IPS DF 19.7 (cell line): ENCODE measurements at places on chromosomes 1 and 21.

DNA sequence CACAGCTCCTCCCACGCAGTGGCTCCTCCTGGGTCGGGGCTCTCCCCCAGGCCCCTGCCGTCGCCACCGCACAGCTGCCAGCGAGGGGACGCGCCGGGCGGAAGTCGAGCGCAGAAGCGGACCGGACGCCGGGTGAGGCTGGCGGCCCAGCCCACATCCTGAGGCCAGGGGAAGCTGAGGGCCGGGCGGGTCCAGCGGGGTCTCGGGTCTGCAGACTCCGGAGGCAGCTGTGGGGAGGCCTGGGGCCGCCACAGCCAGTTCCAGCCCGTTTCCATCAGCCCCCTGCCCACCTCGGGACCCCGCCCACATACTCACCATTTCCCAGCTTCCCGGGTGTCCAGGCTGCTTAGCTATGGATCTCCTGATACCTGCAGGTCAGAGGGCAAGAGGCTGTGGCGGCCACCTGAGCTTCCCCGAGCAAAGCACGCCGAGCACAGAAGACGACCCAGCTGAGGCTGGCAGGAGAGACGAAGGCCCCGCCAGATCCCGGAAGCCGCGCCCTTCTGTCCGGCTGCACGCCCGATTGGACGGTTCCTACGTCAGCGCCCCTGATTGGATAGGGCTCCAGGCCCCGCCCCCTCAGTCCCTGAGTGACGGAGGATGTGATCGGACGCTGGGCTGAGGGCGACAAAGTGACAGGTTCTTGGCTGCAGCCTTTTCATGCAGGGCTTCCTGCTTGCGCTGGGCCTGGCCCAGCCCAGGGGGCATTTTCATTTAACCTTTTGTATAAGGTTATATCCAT, 38.7 kb upstream of the ZNF124 start:
- peak; percentile 70 for DNase-seq

GRCh38 chr1:13956393-13956792, 256.4 kb downstream of the PRDM2 start:
- no peak for DNase-seq

DNA sequence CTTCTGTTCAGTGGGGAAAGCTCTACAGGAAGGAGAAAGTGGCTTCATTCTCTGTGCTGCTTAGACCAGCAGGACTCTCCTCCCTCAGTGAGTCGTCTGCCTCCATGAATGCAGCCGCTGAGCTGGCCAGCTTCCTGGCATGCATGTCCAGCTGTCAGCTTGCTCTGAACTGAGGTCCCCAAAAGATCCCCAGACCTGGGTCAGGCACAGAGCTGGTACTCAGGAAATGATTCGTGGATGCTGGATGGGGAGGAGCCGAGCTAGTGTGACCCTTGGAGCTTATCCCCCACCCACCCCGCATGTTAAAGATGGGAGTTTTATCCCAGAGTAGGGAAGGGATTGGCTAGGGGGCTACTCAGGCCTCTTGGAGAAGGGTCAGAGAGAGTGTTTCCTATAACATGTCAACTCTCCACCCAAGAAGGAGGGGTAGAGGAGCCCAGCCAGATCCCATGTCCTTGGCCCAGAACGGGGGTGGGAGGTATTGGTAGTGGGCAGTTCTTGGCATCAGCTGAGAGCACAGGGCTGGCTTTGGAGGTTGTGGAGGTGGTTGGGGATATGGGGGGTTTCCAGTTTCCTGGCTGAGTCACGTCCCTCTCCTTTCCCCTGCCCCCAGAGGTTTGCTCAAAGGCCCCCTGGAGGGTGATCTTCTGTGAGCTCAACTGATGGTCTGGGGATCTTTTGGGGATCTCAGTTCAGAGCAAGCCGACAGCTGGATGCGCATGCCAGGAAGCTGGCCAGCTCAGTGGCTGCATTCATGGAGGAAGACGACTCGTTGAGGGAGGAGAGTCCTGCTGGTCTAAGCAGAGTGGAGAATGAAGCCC, 110.1 kb downstream of the FOXD2 start:
- no peak for DNase-seq

GRCh38 chr21:15138490-15138889, 73.7 kb upstream of the NRIP1 start:
- no peak for DNase-seq

DNA sequence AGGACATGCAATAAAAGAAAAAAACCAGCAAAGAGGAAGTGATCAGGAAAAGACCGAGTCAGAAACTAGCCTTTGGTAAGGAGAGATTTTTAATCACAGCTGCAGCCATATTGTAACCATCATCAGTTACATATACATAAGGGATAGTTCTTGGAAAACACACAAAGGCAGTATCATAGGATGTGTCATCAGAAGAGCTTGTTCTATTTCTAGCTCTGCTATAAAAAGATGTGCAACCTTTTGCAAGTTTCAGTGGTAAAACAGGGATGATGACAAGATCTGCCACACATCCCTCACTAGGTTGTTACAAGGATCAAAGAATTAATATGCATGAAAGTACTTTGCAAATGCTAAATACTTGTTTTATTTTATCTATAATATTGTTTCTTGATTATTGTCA, 342.0 kb downstream of the VAV3 start:
- no peak for DNase-seq

DNA sequence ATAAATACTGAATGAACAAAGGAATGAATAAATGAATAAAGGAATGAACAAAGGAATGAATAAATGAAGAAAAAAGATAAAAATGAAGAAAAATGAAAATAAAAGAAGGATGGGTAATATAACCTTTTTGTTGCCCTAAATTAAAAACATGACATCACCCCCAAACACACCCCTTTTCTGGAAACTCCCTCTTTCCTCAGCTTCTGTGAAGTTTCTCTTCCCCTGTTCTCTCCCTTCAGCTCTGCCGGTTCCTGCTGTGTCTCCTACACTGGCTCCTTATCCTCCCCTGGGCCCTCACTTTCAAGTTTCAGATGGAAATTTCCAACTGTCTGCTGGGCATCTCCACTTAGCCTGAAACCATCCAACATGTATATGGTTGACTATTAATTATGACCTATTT, 37.9 kb downstream of the RAB3B start:
- no peak for DNase-seq

DNA sequence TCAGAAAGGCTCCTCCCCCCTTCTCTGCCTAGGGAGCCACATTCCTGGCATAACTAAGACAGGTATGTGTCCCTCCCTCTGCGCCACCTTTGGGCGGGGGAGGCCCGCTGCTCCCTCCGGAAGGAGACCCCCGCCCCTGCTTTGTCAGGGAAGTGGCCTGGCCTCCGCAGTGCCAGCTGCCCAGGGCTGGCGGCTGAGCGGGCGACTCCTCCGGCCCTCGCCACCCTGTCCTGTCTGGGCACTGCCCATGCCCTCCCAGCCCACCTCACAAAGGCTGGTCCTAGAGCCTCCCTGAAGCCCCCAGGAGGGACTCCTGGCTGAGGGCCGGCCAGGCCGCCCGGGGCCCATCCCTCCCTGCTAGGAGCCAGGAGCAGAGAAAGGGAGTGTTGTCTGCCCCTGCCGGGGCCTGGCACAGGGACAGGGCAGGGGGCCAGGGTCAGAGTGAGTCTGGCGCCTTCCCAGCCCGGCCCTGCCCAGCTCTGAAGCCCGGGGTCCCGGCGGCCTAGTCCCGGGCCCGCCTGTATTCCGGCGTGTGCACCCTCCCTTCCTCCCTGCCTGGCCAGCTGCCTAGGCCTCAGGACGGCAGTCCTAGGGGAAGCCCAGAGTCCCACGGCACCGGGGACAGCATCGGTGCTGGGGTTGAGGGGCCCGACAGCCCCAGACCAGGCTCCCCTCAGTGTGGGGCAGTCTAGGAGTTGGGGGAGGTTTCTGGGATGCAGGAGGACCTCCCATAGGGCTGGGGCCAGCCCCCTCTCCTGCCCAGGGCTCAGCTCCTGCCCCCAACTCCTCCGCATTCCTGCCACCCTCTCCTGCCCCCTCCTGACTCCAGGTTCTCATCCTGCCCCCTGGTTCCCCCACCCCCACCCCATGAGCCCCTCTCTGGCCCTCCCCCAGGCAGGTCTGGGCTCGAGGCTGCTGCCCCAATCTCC, 5.1 kb downstream of the AGRN start:
- DNase-seq: peak; percentile 69

- no peak for DNase-seq
These were observed 21.9 kb downstream of the CHD5 start for GRCh38 chr1:6158181-6158580.

- DNase-seq: no peak
These were observed 30.0 kb upstream of the NRDC start for GRCh38 chr1:51908499-51908898.

DNA sequence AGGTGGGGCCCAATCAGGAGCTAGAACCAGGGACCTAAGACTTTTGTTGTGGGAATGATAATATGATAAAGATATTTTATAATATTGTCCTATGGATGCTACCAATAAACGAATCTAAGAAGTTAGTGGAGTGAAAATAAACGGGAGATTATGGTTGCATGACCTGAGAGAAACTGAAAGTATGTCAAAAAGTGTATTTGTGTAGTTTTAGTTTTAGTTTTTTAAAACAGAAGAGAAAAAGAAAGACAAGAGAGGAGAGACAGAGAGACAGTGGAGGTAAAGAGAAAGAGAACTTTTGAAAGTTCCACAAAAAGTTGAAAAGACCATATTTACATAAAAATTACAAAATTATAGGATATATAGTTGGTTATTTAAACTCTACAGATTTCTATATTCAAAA, 64.1 kb upstream of the TMPRSS15 start:
- no peak for DNase-seq

GRCh38 chr1:226199971-226200370, 13.4 kb upstream of the ACBD3 start:
- no peak for DNase-seq

GRCh38 chr1:185819798-185820197, 85.6 kb downstream of the HMCN1 start:
- DNase-seq: no peak

DNA sequence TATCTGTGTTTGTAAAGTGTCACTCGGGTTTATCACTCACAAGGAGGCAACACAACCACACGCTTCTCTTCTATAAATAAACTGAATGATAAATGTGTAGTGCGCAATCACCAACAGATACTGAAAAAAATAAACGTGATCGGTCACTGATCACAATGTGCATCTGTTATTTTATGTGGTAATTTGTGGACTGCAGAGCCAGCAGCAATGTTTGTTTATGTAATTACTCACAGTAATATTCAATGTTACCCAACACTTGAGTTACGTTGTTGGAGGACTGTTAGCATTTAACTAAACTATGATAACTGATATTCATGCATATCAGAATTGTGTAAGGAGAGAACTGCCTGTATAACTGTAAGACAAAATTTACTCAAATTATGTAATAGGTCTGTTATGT, 129.6 kb downstream of the USH2A start:
- DNase-seq: no peak

- DNase-seq: no peak
These were observed 133.9 kb downstream of the PEX14 start for GRCh38 chr1:10608690-10609089.

- DNase-seq: no peak
These were observed 2.8 kb upstream of the H6PD start for GRCh38 chr1:9231648-9232332.

- no peak for DNase-seq
These were observed 75.8 kb downstream of the ARHGEF16 start for GRCh38 chr1:3530086-3530925.
